Body of pancreas (tissue), 4 donors: ENCODE measurements at places on chromosomes 4 and X.

DNA sequence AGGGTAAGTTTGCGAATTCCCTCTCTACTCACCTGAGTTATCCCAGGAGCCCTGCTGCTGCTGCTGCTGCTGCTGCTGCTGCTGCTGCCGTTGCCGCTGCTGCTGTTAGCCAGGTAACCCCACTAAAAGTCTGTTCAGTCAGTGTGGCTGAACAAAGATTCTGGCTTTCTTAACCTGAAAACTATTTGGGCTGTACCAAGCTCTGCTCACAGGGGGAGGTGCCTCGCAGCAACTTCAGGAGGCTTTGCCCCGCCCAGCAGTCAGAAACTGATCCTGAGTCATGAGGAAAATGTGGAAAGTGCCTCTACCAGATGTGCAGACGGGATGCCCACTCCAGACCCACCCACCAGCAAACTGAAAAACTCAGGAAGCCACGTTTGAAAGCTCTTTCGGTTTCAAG lies at the start of gene CAPN6:
Gene CAPN6 (minus strand): TSS at position 145 of the 400 bp plus-strand sequence. CDS start 6,547 bp downstream, outside the sequence.
- DNase-seq, result peak; percentile 21

- DNase-seq, result peak; percentile 27
These were observed 28.1 kb downstream of the SMIM43 start for GRCh38 chr4:121736735-121737351.

- DNase-seq, result no peak
These were observed 78.9 kb downstream of the RFC1 start for GRCh38 chr4:39287223-39287622.

DNA sequence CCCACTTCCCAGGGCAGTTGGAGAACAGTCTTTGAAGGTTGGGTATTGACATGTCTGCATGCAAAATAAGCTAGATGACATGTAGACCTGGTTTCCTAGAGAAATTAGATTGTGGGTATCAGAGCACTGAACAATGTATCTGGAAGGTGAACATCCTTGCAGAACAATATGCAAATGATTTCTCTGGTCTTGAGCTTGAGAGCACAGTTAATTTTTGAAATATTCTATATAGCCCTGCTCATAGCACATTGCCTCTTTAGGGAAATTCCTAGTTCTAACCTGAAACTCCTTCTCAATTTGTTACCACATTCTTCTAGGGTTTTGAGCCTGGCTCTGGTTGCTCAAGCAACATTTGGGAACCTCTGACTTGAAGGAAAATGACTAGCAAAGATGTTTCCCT lies 41.6 kb upstream of the LAS1L start:
- DNase-seq, result no peak

GRCh38 chr4:154562697-154563254 lies at the start of gene FGB:
TSS of gene FGB (plus strand) at chr4:154563011. CDS start at chr4:154563019, 8 bp downstream.
- no peak for DNase-seq

GRCh38 chrX:115318139-115318538 lies 28.6 kb downstream of the LUZP4 start:
- DNase-seq, result no peak
